ENCODE measurements at places on chromosomes 2 and 18.

DNA sequence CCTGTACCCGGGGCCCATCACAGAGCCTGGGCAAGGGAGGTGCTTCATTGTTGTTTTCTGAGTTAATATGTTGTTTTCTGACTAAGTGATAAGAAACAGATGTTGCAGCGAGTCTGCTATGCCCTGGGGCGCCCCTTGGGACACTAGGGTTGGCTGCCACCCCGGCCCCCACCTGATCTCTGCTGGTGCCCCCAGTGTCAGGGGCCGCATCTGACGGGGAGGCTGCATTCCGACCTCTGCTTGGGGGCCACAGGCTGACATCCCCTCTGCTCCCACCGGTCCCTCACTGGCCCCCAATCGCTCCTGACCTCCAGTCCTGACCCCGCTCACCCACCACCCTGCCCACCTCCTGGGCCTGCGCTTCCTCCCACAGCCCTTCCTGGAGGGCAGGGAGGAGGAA, 65.9 kb downstream of the LONRF2 start:
- DNase-seq: no peak

- DNase-seq: no peak
Measured at GRCh38 chr18:25560369-25560768, 208.4 kb upstream of the ZNF521 start.

GRCh38 chr2:2840681-2841300, 509.7 kb upstream of the MYT1L start:
- DNase-seq: no peak

DNA sequence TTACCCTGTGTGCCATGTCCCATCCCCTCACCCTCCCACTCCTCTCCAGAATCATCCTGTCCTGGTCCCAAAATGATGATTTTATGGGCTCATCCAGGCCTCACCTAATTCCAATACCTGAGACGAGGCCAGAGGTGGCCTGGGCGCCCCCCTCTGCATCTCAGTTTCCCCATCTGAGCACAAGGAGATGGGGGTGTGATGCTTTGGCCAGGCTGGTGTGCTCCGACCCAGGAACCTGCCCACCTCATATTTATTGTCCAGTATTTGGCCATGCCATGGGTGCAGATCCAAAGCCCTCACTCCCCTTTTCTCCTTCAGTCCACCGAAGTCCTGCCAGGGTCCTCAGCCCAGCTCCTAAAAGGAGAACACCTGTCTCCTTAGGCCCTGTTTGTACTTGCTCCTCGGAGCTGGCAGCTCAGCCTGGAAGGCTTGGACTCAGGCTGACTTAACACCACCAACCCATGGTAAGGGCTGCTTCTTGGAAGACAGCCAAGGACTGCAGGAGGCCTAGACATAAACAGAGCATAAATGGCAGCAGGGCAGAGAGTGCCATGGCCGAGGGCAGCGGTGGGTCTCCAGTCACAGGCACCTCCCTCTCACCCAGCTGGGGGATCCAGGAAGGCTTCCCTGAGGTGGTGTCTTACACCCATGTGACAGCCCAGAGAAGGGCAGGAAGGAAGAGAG, 3.6 kb downstream of the TEX51 start:
- DNase-seq: no peak

- no peak for DNase-seq
Measured at GRCh38 chr2:108301558-108301957, 12.9 kb downstream of the SULT1C2 start.

DNA sequence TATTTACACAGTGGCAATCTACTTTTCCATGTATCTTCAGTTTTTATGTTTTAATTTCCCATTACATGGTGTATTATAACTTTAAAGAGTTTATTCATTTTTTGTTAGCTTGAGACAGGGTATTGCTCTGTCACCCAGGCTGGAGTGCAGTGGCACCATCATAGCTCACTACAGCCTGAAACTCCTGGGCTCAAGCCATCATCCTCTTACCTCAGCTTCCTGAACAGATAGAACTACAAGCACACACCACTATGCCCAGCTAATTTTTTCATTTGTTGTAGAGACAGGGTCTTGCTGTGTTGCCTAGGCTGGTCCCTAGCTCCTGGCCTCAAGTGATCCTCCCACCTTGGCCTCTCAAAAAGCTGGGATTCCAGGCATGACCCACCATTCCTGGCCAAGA, 66.8 kb downstream of the COA5 start:
- no peak for DNase-seq

DNA sequence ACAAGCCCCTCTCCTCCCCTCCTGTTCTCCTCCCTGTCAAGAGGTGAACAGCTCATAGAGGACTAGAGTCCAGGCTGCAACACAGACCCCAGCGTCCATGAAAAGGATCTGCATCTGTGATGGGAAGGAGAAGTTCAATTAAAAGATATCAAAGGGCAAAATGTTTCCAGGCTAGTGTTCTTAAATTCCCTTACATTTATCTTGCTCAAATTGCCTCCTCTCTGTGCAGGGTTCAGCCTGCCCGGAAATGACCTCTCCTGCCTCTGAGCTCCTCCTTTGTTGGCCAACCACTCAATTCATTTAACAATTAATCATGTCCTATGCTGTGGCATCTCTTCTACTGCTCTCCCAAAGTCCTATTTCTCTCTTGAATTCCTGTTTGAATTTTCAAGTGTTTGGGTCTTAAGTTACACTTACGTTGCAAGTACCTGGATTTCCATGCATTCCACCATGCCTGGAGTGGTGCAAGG, 105.3 kb downstream of the TSN start:
- DNase-seq: no peak

- DNase-seq: no peak
Measured at GRCh38 chr2:137939026-137939425, 25.2 kb upstream of the HNMT start.

DNA sequence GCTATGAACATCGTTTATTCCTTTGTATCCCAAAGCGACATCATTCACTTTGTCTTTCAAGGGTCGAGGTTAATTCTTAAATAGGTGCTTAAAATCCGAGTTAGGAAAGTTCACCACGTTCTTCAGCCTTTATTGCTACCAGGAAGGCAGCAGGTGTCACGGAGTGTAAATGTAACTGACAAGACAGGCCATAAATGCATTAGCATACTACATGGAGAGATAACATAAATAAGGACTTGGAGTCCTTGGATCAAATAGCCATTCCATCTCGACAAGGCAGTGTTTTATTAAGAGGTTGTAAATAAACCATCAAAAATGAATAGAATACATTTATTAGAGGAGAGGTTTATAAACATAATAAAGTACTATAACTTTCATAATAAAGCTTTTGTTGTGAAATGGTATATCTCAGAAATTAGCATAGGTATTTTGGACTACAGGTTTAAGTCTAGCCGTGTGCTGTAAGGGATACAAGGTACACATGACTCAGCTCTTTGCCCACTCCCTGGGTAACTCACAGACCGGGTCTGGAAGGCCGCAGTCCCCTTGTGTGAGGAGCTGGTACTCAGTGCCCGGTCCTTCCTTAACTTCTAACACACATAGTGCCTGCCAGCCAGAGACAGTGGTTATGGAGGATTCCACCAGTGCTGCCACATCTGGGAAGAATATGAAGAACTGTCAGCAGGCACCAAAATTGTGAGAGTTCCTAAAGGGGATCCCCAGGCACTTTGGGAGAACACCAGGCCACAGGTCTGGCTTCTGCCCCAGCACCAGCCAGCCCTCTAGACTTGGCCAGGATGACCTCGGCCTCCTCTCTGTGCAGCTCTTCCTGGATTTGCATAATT, 29.4 kb downstream of the CAPN13 start:
- DNase-seq: no peak

DNA sequence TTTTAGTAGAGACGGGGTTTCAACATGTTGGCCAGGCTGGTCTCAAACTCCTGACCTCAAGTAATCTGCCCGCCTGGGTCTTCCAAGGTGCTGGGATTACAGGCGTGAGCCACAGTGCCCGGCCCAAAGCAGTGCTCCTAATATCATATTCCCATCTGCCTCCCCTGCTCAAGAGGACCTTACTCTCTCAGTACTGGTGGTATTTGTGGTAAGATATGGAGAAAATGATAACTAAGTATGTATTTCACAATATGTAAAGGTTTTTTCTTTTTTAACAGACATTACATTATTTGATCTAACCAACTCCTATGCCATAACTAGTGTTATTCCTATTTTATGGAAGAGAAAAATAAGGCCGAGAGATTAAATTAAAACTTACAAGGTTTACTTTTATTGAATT, 201.0 kb downstream of the CAMKMT start:
- DNase-seq: no peak

DNA sequence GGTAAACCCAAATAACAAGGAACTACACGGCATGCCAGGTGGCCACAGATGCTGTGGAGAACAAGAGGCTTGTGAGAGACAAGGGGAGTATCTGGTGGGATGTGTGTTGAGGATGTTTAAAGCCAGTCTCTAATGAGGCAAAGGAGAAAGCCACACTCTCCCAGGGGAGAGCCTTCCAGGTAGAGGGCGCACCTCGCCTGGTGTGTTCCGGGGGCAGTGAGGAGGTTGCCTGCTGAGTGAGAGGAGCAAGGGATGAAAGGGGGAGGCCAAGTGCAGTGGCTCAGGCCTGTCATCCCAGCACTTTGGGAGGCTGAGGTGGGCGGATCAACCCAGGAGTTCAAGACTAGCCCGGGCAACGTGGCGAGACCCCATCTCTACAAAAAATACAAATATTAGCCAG, 16.2 kb downstream of the SAG start:
- DNase-seq: no peak

DNA sequence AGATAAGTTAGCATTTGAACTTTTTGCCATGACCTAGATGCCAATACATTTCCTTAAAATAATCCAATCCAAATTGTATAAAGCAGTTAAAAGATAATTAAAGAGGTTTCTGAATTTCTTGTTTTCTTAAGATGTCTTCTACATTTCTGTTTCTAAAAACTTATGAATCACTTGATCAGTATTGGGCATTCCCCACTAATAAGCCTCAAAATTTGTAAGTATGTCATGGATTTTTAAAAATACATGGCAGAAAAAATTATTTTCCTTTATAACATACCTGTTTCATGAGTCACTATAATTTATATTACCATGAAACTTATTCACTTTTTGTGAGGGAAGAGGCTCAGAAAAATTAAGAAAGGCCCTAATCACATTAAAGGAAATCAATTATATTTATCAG, 90.3 kb upstream of the TFPI start:
- no peak for DNase-seq

DNA sequence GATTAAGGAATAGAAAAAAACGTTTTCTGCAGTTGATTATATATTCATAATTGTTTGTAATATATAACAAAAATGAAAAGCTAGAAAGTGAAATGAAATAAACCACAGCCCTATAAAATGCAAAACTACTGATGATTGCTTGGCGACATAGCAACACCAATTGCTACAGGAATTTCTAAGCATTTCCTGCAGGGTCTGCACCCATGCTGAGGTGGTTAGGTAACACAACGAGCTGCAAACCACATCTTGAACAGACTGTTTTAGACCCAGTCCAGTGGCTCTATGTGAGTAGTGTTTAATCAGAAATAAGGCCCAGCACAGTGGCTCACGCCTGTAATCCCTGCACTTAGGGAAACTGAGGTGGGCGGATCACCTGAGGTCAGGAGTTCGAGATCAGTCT, 17.2 kb upstream of the UGT1A9 start:
- DNase-seq: no peak

GRCh38 chr18:60861575-60861974, 471.7 kb upstream of the CDH20 start:
- no peak for DNase-seq

Data from SW 1271 (cell line).